ENCODE measurements at places on chromosomes 13 and 19.

DNA sequence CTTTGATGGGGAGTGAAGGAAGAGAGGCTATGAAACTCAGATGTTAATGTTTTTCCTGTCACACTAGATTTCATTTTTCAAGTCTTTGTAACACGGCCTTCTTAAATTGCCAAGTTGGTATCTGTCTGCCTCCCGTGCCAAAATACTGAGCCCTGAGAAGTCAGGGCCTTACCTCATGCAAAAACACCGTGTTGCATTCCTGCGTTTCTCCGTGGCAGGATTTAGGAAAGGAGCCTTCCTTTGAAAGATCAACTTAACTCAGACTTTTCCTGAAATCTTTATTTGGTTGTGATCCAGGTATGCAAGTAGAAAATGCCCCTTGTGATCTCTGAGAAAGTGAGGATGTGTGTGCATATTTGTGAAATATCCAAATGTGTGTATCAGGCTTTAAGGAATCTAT, 1291.0 kb upstream of the SLC10A2 start:
- no peak for DNase-seq

- DNase-seq, result no peak
Observed at GRCh38 chr13:43936647-43937046, 56.9 kb downstream of the LACC1 start.

DNA sequence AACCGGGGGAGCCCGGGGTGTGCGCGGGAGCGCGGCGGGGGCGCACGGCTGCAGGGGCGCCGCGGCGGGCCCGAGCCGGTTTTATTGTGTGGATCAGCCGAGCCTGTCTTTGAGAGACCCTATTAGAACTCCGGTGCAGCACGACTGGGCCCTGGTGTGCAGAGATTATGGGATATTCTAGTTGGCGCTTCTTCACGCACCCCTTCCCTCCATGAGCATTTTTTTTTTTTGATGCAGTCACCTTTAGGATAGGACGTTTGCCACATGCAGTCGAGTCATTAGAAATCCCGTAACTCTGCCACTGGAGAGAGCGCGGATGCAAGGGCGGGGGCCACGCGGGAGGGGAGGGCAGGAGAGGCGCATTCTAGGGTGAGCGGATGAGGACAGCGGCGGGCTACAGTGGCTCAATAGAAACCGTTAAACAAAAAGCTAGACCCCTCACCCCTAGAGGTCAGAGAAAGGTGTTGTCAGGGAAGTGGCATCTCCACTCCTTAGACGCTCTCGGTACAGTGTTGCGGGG, 3.7 kb downstream of the FGF9 start:
- DNase-seq, result no peak

DNA sequence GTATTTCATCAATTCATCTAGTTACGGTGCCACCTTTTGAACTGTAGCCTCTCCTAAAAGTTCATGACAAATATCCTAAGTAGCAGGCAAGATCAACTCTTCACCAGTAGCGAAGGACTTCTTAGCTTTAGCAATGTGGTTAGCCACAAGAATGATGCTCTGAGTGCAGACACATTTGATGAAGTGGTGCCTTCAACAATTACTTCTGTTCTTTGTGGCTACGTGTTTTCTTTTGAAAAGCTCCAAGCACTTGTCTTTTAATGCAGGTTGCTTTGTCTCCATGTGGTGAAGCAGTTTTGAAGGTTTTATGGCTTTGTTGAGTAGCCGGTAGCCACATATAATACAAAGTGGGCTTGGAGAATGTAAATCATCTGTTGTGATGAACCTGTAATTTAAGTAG, 194.7 kb downstream of the B3GLCT start:
- DNase-seq, result no peak

DNA sequence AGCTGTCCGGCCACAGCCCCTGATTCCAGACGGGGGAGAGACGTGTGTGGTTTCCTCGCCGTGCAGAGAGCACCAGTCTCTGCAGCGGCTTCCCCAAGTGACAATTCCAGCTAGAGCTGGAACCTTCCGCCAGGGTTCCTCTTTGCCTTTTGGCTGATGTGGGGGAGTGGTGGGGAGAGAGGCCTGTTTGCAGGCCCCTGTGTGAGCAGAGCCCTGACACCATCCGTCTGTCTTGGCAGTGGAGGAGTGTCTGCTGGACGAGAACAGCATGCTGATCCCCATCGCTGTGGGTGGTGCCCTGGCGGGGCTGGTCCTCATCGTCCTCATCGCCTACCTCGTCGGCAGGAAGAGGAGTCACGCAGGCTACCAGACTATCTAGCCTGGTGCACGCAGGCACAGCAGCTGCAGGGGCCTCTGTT, 25.0 kb downstream of the LAMP1 start:
- DNase-seq, result no peak

DNA sequence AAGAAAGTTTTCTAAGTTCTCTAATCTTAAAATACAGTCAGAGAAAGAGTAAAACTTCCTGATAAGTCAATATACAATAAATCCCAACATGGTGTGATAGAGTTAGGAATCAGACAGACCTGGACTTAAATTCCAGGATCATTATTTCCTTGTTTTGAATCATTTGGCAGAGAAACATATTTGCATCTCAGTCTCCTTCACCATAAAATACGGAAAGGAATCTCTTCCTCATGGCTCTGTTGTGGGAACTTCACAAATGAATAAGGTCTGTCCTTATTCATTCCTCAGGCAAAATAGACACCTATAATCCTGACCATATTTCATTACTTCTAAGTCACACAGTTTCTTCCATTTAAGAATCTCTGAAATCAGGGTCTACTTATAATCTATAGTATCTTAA, 19.3 kb upstream of the SERP2 start:
- no peak for DNase-seq

GRCh38 chr13:106230450-106230849, 305.0 kb downstream of the EFNB2 start:
- peak; percentile 23 for DNase-seq

DNA sequence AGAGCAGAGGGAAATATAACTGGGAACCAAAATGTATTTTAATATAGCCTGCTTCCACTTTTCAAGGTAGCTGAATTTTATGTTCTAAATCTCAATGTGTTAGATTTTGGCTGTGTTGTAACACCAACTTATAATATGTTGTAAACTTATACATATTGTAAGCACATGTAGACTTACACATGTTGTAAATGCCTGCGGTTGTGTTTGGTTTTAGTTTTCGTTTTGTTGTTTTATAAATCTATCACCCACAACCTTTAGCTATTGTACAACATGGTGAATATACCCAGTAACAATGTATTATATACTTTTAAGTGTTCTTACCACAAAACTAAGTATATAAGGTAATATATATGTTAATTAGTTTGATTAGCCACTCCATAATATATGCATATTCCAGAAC, 15.6 kb downstream of the KCTD4 start:
- DNase-seq, result no peak

DNA sequence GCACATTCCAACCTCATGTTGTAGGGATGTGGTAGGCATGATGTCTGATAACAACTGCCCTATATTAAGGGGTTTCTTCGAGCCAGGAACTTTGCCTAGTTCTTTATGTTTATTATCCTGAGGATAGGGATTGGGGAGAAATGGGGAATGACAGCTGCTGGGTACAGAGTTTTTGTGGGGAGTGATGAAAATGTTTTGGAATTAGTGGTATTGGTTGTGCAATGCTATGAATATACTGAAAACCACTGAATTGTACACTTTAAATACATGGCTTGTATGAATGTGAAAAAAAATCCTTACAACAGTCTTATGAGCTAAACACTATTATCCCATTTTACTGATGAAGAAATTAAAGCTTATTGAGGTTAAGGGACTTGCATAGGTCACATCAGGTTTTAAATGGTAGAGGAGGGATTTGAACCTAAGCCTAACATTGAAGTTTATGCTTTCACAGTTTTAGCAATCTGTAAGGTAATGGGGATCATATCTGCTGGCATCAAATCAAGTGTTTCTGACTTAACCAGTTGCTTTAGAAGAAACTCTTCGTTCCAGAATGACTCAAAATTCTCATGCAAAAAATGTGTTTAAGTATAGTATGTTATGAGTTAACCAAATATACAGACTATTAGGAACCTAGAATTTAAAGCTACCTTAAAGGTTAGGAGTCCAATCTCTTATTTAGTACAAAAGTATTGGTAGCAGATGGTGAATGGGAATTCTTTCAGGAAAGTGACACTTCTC, 61.4 kb downstream of the ERCC5 start:
- no peak for DNase-seq

DNA sequence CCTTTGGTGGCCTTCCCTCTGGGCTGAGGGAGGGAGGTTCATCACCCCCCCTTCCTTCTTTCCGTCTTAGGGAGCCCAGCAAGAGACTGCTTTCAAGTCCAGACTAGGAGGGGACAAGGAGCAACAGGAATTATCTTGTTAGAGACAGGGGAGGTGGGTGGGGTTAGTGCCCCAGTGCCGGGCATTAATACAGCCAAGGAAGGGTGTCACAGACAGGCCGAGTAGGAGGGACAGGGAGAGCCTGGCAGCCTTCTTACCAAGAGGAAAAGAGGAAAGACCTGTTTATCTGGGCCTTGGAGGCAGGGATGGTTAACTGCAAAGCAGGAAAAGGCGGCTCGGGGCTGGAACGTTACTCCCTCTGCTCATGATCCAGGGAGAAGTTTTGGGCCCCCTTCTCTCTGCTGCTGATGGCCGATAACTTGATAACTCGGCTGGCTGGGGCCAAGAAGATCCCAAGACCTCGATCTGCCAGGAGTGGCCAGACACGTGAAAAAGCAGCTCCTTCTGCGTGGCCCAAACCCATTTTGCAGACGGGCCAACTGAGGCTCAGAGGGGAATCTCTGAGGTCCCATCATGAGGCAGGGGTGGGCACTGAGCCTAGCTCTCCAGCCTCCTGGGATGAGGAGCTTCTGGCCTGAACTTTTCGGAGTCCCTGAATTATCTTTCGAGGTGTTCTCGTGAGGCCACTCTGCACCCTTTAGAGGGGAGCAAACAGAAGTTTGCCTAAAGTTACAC, 79.3 kb downstream of the PTPRS start:
- DNase-seq, result no peak

DNA sequence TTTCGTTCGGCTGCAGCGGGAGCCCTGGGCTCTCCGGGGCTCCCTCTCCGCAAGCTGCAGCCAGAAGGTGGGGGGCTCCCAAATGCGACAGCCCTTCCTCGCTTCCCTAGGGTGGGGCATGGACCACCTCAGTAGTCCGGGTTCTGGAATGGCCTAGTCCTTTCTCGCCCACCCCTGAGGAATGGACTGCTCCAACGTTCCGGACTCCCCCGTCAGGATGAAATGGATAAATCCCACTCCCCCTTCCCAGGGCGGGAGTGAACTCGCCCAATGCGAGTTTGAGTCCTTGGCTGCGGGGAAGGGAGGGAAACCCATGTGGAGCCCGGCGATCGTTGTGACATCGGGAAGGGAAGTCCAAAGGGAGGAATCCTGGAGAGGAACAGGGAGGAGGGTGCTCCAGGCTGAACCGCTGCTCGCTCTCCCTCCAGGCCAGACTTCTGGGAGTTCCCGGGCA, 5.5 kb downstream of the HRC start:
- no peak for DNase-seq

DNA sequence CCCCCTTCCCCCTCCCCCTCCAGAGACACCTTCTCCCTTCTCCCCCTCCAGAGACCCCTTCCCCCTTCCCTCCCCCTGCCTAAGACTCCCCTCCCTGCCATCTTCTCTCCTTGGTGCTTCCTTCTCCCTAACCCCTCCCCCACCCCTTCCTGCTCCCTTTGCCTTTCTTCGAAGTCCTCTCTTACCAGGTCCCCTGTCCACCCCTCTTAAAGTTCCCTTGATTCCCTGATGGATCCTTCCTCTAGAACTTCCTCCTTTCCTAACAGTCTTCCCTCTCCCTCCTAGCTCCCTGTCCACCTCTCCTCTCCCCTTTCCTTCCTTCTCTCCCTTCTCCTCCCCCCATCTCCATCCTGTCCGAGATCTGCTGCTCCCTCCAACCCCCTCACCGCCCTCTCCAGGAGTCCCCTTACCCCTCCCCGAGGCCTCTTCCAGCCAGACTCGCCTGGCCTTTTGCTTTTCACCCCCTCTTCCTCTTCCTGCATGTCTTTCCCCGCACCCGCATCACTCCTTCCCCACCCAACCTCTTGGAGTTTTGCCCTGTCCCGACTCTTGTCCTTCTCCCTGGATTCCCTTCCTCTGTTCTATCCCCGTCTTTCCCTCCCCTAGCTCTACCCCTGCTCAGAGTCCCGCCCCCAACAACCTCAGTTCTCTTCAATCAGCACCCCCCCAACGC, 3.1 kb downstream of the TNFSF9 start:
- no peak for DNase-seq

DNA sequence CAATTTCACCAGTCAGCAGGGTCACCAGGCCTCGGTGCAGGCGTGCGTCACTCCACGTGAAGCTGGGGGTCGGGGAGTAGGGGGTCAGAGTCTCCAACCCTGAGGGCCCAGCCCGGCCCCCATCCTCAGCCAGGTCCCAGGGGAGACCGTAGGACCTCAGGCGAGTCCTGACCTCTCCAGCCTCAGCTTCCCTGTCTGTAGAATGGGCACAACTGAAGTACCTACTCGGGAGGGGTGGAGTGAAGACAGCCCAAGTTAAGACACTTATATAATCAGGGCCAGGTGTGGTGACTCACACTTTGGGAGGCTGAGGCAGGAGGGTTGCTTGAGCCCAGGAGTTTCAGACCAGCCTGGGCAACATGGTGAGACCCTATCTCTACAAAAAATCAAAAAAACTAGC, 2.7 kb upstream of the SPACA4 start:
- DNase-seq, result no peak

DNA sequence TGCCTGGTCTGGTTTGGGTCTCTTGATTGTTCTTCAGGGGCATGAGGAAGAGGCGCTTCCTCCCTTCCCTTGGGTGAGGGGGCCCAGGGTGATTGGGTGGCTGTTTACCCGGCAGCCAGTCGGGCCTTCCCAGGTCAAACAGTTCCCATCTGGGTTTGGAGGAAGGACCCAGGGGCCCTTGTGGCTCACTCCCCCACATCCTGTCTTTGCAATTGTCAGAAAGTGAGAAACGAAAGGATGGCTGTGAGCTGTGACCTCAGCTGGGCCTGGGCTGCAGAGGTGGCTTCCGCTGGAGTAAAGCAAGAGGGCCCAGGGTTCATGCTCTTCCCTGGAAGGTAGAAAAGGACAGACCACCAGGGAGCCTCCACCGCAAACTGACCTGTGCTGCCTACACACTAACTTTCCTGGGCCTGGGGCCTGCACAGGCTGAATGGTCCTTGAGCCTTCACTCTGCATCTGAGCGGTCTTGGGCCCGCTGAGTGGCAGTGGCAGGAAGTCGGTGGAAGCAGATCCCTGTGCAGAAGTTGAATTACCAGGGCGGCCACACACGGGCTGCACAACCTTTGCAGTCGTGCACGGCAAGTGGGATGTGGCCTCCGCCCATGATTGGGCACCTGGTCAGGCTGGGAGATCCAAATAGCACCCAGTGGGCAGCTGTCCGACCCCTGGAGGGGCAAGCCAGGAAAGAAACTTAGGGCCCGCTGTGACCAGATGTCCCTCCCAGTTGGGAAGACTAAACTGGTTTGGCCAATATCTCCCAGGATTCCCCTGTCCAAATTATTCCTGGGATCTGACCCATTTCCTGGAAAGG, 5.3 kb upstream of the CD79A start:
- no peak for DNase-seq

GRCh38 chr19:934865-935479, 9.1 kb downstream of the ARID3A start:
- no peak for DNase-seq
